ENCODE measurements at places on chromosomes 6 and 20.

DNA sequence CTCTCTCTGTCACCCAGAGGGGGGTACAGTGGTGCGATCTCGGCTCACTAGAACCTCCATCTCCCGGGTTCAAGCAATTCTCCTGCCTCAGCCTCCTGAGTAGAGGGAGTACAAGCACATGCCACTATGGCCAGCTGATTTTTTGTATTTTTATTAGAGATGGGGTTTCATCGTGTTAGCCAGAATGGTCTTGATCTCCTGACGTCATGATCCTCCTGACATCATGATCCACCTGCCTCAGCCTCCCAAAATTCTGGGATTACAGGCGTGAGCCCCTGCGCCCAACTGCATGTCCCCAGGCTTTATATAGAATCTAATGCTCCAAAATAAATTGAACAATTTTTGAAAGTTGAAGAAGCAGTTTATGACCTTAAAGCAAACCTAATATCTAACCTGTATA, 7.0 kb upstream of the CRISP2 start:
- DNase-seq, result no peak

DNA sequence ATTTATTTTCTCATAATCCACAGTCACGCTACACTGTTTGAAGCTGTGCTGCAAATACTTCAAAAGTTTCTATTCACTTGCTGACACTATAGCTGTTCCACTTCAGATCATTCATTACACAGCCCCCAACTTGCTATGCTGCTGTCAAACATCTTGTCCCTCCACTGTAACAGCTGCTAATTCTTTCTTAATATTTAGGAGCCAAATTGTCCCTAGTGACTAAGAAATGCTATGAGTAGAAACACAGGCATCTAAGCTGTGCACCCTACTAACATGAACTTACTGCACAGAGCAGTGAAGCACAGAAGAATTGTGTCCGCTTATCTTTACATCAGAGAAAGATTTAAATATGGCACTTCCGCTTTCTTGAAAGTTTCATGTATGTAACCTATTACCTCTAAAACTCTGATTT, 91.3 kb downstream of the PDE10A start:
- no peak for DNase-seq

GRCh38 chr6:9178071-9178470, 742.7 kb upstream of the SLC35B3 start:
- no peak for DNase-seq

GRCh38 chr20:40472905-40473304, 216.1 kb downstream of the MAFB start:
- DNase-seq, result no peak

Measured in stimulated activated CD8-positive, alpha-beta memory T cell treated with anti-CD3 and anti-CD28 coated beads, Interleukin-7, amount 100 ng/mL, for 1 hour (primary cell).